ENCODE measurements at places on chromosomes 6 and 20.

GRCh38 chr6:46734867-46735719 lies at the start of gene PLA2G7:
Gene PLA2G7, minus strand, starts transcription at chr6:46735375. Its CDS starts 12,484 bp downstream, at chr6:46722891.
- no peak for DNase-seq

DNA sequence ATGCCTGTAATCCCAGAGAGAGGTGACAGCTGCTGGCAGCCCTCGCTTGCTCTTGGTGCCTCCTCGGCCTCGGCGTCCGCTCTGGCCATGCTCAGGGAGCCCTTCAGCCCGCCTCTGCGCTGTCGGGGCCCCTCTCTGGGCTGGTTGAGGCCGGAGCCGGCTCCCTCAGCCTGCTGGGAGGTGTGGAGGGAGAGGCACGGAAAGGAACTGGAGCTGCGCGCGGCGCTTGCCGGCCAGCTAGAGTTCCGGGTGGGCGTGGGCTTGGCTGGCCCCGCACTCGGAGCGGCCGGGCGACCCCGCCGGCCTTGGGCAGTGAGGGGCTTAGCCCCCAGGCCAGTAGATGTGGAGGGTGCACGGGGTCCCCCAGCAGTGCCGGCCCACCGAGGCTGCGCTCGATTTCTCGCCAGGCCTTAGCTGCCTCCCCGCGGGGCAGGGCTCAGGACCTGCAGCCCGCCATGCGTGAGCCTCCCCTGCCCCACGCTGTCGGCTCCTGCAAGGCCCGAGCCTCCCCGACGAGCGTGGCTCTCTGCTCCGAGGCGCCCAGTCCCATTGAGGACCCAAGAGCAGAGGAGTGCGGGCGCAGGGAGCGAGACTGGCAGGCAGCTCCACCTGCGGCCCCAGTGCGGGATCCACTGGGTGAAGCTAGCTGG lies 34.6 kb downstream of the C6orf52 start:
- DNase-seq, result no peak

DNA sequence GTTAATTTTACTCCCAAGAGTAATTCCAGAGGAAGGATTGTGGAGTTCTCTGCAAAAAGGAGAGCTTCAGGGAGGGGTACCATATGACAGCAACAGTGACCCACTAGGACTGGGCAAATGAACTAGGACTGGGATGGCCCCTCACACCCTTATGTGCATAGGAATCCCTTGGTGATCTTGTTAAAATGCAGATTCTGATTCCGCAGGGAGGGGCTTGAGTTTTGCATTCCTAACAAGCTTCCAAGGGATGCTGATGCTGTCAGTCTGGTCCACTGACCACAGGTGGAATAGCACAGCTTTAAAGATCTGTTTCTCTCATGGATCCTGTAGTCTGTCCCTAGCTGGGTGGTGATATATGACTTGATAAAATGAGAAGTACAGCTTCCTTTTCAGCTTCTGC lies 6.3 kb upstream of the FOXA2 start:
- no peak for DNase-seq

DNA sequence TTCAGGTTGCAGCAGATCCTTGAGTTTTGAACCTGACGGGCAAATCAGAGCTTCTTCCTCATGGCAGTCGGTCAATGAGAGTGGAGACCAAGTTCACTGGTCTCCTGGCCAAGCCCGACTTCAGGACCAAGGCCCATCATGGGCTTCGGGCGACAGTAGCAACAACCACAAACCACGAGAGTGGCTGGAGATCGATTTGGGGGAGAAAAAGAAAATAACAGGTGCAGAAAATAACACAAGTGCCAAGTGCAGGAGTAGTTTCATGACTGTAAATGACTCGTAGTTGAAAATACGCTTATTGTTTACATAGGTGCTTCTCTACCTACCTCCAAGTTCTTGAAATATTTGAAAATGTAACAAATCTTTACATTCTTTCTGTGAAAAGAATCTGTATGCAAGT lies 56.1 kb downstream of the DCBLD1 start:
- DNase-seq, result no peak

DNA sequence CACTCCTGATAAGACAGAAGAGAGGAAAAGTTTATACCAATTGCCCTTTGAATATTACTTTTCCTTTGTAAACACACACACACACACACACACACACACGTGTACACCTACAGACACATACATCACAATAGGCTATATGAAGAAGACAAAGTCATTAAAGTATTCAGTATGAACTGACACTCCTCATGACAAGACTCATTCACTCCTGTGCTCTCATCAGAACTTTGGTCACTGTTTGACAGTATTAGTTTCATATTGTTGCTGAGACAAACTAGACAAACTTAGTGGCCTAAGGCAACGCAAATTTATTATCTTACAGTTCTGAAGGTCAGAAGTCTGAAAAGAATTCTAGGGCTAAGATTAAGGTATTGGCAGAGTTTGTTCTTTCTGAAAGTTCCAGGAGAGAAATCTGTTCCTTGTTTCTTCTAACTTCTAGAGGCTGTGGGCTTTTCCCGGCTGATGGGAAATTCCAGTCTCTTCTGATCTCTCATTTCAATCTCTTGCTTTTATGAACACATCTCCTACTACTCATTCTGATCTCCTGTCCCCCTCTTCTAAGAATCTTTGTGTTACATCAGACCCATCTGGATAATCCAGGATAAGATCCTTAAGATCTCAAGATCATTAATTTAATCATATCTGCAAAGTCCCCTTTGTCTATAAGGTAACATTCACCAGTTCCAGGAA lies 171.3 kb downstream of the HACE1 start:
- DNase-seq, result no peak

DNA sequence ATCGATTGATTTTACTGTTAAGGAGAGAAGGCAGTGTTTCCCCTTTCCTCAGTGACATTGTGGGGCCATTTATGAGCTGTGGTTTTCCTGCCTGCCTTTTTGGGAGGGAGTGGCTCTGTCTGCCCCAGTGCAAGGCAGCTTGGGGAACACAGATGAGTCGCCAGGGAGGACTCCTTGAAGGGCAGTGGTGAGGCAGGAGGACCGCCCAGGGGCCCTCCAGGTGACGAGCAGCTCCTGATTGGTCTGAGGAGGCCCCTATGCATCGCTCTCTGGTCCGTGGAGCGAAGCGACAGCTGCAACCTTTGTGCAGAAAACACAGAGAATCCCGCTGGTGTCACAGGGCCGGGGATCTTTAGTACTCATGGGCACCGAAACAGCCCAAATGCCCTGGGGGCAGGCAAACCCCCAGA lies 100.3 kb downstream of the TMEM242 start:
- DNase-seq, result no peak

- no peak for DNase-seq
Observed at GRCh38 chr6:150177259-150177951, 34.6 kb downstream of the PPP1R14C start.

GRCh38 chr20:11966186-11966585 lies 48.5 kb downstream of the BTBD3 start:
- no peak for DNase-seq

DNA sequence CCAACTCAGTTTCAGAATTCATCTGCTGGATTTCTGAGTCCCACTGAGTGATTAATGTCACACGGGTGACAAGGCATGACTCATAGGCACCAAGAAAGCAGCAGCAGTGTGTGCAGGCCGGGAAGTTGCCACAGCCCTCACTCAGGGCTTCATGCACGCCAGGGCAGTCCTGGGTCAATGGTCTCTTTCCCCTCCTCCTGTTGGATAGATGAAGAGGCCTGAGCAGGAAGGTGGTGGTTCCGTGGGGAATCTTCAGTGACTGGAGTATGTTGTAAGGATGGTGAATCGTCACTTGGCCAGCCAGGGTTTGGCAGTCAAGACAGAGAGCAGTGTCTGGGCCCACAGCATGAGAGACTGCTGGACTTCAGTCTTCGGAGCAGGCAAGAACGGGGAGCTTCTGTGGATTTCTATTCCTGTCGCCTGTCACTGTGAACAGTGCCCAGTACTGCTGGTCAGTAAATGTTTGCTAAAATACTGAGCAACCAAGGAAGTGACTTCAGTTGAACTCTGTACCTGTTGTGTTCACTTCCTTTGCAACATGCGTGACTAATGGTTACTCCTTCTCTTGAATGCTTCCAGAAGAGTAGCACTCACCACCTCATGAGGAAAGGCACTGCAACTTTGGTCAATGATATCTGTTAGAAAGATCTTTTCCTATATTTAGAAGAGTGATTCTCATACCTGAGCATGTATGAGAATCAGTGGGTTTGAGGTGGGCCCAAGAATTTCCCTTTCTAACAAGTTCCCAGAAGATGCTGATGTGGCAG lies 62.0 kb upstream of the CD93 start:
- peak; percentile 85 for DNase-seq

GRCh38 chr20:43921227-43921780 lies 6.7 kb downstream of the TOX2 start:
- DNase-seq, result no peak

DNA sequence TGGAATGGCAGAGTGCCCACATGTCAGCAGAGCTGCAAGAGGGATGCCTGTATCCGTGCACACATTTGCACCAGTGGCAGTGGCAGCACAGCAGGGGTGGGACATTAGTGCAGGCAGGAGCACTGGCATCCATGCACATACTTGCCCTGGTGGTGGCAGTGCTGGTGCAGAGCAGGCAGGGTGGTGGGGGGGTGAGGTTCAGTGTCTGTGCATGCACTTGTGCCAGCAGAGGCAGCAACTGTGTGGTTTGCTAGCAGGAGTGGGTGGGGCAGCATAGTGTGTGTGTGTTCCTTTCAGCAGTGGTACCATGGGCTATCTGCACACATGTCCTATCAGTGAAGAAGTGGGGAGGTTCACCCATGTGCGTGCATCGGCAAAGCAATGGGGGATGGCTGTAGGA lies 151.6 kb downstream of the EPM2A start:
- no peak for DNase-seq

- peak; percentile 82 for DNase-seq
Observed at GRCh38 chr6:156791320-156791850, 14.2 kb downstream of the ARID1B start.

DNA sequence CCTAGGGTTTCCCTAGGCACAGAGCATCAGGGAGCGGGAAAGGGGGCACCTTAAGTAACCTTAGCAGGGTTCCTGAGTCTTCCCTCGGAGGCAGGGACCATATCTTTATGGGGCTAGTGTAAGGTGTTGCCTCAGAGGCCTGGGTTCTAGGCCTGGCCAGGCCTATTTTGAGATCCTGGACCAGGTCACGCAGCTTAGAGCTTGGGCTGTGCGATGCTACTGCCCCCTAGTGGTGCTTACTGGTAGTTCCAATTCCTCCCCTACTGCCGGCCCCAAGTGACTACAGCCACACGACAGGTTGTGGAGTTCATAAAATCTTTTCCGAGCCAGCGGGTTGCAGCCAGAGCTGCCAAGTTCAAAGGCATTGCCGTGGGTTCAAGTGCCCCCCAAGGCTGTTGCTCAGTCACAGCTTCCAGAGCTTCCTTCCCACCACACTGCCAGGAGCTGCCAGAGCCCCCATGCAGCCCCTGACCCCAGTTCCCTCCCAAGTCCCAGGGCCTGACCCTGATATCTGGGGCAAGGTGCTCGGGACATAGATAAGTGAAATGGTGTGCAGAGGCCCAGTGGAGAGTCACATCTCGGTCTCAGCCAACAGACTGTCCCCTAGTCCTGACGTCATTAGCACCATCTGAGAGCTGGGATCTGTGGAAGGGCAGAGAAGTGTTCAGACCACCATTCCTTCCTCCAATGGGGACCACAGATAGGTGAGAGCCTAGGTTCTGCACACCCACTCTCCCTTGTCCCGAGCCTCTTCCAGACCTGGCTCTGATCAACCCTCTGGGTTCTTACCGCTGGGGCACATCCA lies 3.3 kb downstream of the LRRC73 start:
- peak; percentile 68 for DNase-seq

- peak; percentile 79 for DNase-seq
Observed at GRCh38 chr6:56902641-56903464, 52.1 kb upstream of the BEND6 start.
